Esophagus squamous epithelium (tissue), 5 donors: ENCODE measurements at places on chromosomes 11 and 22.

DNA sequence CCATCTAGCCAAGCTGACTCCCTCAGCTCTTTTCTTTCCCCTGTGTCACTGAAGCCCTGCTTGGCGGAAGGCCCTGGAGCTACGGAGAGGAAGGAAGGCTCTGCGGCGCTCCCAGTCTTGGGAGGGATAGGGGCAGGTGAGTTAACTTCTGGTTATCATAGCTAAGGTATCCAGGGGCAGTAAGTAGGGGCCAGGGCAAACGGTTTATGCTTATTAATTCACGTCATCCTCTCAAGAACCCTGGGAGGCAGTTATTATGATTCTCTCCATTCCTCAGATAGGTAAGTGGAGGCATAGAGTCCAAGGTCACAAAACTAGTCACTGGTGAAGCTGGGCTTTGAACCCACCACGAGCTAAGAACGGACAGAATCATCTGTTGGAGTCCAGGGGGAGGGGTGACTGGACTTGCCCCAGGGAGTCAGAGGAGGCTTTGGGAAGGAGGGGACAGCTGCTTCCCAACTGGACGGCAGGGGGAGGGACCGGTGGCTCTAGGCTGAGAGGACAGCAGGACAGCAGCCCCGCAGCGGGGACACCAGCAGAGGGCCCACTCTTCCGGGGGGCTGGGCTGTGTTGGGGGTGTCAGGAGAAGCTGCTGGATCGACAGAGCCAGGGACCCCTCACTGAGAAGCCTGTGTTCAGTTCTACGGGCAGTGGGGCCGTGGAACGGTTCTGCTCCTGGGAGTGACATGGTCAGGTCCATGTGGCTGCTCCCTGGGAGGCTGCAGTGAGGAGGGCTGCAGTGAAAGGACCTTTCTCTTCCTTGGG is 3.5 kb downstream of the BAIAP2L2 start:
- no peak for DNase-seq

- DNase-seq = no peak
These were observed 3.9 kb downstream of the FADS1 start for GRCh38 chr11:61812736-61813411.

- no peak for DNase-seq
These were observed 16.0 kb upstream of the PRG2 start for GRCh38 chr11:57406337-57406904.

GRCh38 chr22:42792909-42793847 is 63.9 kb downstream of the ARFGAP3 start:
- DNase-seq = no peak

GRCh38 chr22:28053896-28054818 is 135.1 kb upstream of the PITPNB start:
- no peak for DNase-seq

DNA sequence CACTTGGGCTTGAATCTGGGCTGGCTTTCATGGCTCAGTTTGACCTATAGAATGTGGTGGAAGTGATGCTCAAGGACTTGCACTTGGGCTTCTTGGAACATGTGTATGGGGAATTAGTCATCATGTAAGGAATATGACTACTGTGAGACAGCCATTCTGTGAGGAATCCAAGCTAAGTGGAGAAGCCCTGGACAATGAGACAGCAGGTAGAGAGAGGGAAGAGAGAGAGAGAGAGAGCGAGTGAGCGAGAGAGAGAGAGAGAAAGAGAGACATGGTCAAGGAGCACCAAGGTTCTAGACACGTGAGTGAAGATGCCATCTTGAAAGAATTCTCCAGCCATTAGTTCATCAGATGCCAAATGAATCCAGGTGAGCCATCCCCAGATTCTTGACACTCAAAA is 261.6 kb upstream of the SORL1-AS1 start:
- no peak for DNase-seq

DNA sequence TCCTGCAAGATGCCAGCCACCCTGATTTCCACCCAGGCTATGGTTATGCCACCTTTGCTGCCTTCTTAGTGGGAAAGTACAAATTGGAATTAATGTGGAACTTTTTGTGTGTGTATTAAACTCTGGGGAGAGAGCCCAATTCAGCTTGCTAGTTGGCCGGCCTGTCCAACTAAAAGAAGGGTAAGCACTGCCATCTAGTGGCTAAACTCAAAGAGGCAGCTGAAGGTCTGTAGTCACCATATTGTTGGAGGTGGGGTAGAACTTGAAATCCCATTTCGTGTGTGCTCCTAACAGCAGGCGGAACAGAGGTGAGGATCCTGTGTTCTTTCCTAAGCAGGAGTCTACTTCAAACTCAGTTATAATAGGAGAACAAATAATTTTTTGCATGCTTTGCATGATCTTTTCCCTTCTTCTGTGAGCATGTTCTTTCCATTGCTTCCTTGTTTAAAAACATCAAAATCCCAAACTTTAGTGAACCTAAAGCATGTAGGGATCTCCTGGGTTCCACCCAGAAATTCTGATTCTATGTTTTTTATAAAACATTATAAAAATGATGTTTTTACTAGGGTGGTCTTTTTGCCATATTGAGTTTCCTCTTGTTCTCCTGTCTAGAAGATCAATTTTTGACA is 138.8 kb upstream of the SORL1-AS1 start:
- DNase-seq = no peak

- no peak for DNase-seq
These were observed 34.2 kb upstream of the TSKU start for GRCh38 chr11:76748948-76749347.

DNA sequence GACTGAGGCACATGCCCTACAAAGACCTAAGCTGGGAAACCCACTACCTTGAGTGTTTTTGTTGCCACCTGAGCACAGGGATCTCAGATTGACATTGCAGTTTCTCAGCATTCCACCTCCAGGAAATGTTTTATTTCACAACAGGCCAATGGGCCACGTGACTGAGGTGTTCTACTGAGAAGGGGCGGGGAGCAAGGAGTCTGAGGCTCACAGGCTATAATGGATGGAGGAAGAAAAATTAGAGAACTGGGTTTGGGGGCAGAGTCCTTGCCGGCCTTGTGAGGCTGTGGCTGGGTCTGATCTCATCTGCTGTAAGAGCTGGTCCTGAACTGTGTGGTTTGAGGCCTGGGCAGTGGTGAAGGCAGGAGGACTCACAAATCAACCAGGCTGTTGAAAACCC is 40.7 kb downstream of the ZNF202 start:
- no peak for DNase-seq

DNA sequence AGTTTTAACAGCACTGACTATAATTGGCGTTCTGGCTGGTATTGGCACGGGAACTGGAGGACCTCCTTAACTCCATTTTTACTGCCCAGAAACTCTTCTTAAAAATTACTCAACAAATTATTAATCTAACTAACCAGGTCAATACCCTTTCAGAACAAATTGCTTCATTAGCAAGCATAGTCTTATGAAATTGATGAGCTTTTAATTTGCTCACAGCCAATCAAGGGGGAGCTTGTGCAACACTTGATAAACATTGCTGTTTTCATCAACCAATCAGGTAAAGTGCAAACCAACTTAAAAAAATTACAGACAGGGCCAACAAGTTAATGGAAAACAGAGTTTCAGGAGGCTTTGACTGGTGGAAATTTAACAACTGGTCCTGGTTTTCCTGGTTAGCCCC is 4.6 kb upstream of the APOL3 start:
- no peak for DNase-seq

GRCh38 chr11:65642014-65642671 is 4.2 kb downstream of the SIPA1 start:
- no peak for DNase-seq

- DNase-seq = no peak
These were observed 10.3 kb upstream of the BIK start for GRCh38 chr22:43100225-43100624.

GRCh38 chr11:34353881-34354280 is 3.9 kb downstream of the ABTB2 start:
- DNase-seq = no peak

DNA sequence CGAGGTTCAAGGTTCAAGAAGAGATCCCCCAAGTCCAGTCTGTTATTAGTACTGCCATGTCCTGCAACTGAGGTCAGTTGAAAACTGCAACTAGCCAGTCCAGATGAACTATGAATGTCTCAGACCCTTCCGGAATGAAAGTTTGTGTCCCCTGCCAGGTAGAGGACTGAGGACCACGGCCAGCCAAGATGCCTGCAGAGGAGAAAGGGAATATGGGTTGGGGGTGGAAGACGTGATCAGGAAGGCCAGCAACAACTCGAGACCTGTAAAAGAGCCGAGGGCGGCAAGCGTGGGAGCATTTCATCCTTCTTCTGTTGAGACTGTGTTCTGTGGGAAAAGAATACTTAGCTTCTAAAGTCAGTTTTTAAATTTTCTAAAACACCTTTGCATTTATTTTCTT is 572.4 kb upstream of the B3GAT1 start:
- DNase-seq = no peak

DNA sequence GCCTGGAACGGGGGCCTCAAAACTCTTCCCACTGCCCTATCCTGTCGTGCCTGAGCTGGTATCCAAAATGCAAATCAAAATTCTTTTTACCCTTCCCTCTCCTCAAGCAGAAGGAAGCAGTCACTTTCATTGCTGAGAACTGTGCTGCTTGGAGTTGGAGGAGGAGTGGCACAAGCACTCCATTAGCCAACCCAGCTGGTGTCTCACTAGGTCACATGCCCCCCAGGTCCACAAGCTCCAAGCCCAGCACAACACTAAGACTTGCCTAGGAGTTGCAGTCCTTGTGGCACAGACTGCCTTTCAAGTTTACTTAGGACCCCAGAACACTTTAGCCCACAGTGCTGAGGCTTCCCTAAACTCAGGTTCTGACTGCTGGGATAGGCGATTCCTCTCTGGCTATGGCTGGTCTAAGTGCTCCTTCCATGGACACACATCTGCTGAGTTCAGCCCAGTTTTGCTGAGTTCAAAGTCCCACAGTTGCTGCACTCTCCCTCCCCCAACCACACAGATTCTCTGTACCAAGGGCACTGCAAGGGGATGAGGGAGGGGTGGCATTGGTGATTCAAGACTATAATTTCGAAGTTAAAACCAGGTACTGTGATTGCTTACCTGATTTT is 68.6 kb downstream of the CHRDL2 start:
- no peak for DNase-seq

GRCh38 chr22:44312766-44313165 is at the start of gene SHISAL1:
SHISAL1 (minus strand) TSS chr22:44312951; CDS start chr22:44300945, 12,006 bp downstream.
- DNase-seq = no peak

GRCh38 chr11:114977651-114978050 is 299.3 kb downstream of the NXPE2 start:
- DNase-seq = no peak

DNA sequence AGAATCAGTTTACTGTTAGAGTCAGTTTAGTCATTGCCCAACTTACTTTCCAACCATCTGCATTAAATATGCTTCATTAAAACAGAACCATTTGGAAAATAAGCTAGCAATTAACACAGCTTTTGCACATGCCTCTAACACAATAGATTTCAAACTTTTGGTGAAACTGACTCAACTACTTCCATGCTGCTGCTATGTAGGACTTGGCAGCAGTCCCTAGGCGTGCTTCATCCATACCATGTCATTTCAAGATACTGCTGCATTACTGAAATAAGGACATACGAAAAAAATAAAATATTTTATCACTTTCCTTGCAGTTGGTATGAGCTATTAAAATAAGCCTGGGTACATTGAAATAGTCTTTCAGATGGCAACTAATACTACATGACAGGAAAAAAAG is 65.5 kb upstream of the SOX6 start:
- DNase-seq = no peak

DNA sequence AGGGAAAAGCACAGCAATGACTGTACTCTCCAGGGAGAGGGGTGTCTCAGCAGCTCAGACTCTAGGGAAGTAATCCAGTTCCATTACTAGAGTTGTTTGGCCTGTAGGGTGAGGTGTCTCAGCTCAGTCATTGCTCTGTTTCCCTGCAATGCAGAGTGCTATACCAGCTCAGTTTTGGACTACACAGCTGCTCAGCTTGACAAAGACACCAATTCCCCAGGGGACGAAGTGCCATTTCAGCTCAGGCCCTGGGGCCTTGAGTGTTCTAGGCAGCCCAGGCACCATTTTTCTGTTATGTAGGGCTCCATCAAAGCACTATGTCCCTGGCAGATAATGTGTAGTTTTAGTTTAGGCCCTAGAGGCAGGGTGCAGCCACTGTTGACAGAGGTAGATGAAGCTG is 18.2 kb downstream of the CALCB start:
- no peak for DNase-seq

- DNase-seq = no peak
These were observed 86.9 kb downstream of the FAM83F start for GRCh38 chr22:40081662-40082061.

DNA sequence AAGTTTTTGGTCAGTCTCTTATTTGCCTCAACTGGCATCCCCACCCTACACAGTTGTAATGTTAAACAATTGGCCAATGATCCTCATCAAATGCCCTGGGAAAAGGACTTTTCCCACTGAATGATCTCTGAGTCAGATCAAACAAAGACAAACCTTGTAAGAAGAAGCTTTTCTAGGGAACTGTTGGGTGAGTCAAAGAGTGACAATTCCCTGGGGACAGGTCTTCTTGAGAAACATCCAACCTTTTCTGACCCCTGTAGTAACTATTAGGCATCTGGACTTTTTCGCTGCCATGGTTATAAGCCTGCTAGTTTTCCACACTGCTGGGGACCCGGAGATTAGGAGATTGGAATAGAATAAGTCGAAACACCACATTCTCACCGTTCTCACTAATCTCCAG is 789.8 kb upstream of the API5 start:
- no peak for DNase-seq

GRCh38 chr22:33332538-33332937 is 274.4 kb upstream of the SYN3 start:
- no peak for DNase-seq

DNA sequence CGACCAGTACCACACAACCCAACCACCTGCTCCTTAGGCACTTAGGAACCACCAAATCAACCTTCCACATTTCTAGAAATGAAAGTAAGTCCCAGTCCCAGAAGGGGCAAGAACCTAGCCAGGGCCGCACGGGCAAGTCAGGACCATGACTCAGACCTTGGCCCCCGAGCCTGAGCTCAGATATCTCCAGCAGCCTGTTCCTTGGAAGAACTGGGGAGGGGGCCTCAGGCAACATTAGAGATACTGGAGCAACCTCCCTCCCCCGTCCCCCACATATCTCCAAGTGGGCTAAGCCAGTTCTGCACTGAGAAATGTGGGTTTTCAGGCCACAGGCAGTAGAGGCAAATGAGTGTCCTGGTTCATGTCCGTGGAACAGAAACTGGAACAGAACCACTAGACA is 7.7 kb downstream of the ARAP1 start:
- no peak for DNase-seq

GRCh38 chr22:37482244-37482643 is 3.9 kb downstream of the MFNG start:
- DNase-seq = no peak

DNA sequence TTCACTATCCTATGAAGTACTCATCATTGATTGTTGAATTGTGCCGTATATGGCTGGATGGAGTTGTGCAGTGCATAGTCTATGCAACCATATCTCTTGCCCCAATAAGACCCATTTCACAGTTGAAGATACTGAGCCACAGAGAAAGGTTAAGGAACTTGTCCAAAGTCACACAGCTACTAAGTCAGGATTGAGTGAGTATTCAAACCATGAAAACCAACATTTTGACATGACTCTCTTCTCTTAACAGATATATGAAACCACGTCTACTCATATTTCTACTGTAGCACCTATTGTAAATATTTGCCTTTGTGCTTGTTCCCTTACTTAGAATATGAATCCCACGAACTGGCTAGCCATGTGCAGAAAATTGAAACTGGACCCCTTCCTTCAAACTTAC is 58.1 kb downstream of the MAML2 start:
- no peak for DNase-seq

GRCh38 chr22:49102367-49102766 is 725.3 kb downstream of the BRD1 start:
- no peak for DNase-seq
